Stimulated activated CD4-positive, alpha-beta T cell treated with anti-CD3 and anti-CD28 coated beads, Interleukin-4, amount 100 ng/mL, for 48 hours (primary cell): ENCODE measurements at places on chromosomes 7 and 10.

GRCh38 chr10:63487990-63488389, 22.2 kb upstream of the JMJD1C start:
- DNase-seq, result no peak

GRCh38 chr7:29989257-29989995, at the start of gene SCRN1:
Gene SCRN1 (minus strand): TSS chr7:29989801. CDS start chr7:29969067, 20,734 bp downstream.
- DNase-seq, result no peak

DNA sequence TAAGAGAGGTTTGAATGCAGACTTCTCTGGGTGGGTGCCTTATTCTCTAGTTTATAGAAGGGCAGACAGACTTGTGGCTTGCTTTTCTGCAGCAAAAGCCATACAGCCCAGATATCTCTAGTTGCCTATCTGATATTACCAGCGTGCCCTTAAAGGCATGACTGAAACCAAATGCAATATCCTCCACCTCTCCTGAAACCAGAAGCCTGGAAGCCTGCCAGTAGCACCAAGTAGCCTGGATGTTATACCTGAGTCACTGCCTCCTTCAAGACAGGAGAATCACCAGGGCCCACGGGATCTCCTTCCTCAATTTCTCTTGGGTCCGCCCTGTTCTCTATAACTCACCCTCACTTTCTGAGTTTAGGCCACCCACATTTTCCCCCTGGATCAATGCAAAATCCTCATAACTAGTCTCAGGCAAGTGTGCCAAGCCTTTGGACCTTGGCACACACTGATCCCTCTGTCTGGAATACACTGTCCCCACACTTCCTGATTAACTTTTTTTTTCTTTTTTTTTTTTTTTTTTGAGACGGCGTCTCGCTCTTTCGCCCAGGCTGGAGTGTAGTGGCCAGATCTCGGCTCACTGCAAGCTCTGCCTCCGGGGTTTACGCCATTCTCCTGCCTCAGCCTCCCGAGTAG, 638.4 kb downstream of the GALNT17 start:
- DNase-seq, result no peak

GRCh38 chr7:116206141-116206540, 4.2 kb upstream of the TES start:
- DNase-seq, result no peak
